Right renal cortex interstitium (tissue), 3 donors: ENCODE measurements at places on chromosomes 6 and 20.
A peak's percentile ranks its signal among the peaks of the same experiment; 100 is the strongest.

- DNase-seq: no peak
Measured at GRCh38 chr6:85747666-85748065, 105.0 kb upstream of the SYNCRIP start.

DNA sequence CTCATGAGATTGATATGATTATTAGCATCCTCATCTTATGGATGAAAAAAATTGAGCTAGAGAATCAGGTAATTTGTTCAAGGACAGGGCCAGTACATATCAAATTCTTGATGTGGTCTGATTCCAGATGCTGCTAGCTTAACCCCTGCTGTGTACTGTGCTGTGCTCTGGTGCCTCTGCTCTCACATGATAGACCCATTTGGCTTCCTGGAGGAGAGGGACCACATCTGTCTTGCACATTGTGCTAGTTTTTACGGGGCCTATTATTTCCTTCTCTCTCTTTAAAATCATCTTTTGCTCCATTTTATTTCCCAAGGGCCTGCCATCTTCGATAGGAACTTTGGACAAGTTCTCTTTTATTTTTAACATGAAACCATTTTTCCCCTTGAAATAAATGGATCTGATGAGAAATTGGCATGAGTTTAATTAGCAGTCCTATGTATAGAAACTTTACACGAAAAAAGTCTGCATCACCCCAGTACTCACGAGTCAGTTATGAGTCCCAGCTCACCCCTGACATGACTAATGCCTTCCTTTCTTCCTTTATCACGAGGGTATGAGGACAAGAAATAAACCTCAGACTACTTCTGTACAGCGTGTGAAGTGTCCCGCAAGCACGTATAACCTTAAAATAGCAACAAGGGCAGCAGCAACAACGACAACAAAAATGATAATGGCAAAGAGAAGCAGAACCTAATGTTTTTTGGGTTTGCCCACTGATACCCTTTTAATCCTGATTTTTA, 26.5 kb downstream of the CD109 start:
- no peak for DNase-seq

DNA sequence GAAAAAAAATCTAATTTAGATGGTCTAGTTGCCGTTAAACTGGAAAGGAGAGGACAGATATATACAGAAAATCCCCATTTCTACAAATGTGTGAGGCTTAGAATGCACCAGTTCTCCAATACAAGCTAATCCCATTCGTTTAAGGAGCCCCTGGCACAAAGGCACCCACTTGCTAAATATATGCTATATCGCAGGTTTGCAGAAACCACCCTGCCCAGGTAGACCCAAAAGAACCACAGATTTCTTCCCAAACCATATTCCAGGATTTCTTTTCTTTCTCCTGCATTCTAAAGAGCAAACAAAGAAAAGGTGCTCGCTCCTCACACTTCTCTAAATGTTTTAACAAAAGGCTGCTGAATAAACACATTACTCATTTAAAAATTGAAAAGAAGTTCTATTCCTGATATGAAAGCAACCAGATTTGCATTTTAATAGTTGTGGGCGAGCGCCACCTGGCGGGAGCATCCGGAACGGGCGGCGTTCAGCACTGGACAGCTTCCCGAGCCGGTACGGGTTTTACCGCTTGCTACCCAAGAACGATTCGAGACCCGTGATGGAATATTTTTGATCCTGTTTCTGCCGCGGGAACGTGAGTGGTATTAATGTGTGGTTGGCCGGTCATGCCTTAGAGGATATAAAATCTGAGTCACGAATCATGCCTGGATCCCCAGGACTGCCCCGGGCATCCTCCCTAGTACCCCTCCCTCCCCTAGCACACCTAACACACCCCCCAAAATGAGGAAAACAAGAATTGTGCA, 2.1 kb downstream of the PTPRT start:
- DNase-seq: peak; percentile 53

DNA sequence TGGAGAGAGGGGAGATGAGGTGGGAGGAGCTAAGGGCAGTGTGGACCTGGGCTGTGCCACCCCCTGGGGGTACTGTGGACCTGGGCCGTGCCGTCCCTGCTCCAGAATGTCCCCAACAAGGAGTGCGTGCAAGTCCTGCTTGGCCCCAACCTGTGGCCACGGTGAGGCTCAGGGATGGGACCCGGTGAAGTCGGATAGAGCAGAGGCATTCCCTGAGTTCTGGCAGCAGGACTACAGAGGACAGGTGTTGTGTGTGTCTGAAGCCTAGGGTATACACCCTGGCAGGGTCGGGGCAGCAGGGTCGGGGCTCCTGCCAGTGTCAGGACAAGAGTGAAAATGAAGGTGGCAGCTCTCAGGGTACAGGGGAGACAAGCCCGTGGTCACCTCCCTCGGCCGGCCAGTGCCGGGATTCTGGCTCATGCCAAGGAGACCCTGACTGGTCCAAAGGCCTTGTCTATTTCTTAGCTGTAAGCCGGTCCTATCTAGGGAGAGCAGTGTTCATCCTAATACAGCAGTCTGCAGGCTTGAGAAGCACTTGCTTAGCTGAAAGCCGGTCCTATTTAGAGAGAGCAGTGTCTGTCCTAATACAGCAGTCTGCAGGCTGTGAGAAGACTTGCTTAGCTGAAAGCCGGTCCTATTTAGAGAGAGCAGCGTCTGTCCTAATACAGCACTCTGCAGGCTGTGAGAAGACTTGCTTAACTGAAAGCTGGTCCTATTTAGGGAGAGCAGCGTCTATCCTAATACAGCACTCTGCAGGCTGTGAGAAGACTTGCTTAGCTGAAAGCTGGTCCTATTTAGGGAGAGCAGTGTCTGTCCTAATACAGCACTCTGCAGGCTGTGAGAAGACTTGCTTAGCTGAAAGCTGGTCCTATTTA, 95.9 kb downstream of the SMOC2 start:
- DNase-seq: no peak

- no peak for DNase-seq
Measured at GRCh38 chr6:68211242-68211795, 423.8 kb upstream of the ADGRB3 start.

- DNase-seq: no peak
Measured at GRCh38 chr6:77425216-77425615, 38.1 kb downstream of the HTR1B start.

GRCh38 chr6:14596410-14596809, 478.8 kb downstream of the CD83 start:
- DNase-seq: no peak

DNA sequence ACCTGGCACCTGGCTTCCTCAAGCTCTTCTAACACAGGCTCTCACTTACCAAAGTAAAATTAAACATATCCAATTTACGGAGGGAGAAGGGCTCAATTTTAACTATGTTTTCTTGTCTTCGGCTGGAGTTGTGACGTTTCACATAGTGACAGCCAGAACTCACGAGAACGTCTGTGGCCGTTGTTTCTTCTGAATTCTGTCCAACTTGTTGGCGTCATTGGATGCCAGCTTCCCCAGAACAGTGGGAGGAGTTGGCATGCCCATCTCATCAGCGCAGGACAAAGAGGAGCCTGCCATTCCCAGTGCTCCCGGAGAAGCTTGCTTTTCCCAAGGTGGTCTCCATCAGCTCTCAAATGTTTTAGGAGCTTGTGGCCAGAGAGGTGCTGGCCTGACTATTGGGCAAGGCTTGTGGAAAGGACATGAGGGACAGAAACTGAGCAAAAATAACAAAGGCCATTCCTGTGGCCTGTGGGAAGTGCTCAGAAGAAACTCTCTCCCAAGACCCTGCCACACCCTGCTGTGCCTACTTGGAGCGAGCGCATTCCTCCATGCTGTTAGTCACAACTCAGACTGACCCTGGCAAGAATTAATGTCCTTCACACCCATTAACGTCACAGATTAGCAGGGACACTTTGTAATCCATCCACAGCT, 265.4 kb upstream of the CDH4 start:
- DNase-seq: no peak

GRCh38 chr6:44268095-44268628, 2.1 kb upstream of the TMEM151B start:
- DNase-seq: no peak

- DNase-seq: no peak
Measured at GRCh38 chr6:143747347-143747842, 69.6 kb downstream of the PHACTR2 start.

- no peak for DNase-seq
Measured at GRCh38 chr6:88513471-88513870, 347.3 kb upstream of the CNR1 start.

GRCh38 chr20:59645271-59645670, 40.9 kb downstream of the PHACTR3 start:
- DNase-seq: no peak

DNA sequence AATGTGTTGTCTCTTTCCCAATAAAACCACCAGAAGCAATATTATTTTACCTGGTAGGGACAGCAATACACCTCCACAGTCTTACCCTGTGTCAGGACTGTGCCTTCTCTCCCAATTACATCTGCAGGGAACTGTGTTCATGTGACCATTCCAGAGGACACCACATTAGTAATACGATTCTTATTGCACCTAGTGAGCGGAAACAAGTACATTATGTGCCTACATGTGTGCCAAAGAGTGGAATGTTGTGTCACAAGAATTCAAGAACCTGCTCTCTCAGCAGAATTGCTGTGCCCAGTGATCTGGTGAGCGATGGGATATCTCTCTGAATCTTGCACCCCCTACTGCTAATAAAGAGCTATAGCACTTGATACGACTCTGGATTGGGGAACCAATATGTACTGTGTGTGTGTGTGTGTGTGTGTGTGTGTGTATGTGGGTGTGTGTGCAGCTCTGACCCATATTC, 57.4 kb upstream of the FOXC1 start:
- DNase-seq: no peak

- DNase-seq: no peak
Measured at GRCh38 chr6:7727946-7728854, 2.3 kb downstream of the BMP6 start.

GRCh38 chr6:164275773-164276172, 861.3 kb downstream of the QKI start:
- no peak for DNase-seq

DNA sequence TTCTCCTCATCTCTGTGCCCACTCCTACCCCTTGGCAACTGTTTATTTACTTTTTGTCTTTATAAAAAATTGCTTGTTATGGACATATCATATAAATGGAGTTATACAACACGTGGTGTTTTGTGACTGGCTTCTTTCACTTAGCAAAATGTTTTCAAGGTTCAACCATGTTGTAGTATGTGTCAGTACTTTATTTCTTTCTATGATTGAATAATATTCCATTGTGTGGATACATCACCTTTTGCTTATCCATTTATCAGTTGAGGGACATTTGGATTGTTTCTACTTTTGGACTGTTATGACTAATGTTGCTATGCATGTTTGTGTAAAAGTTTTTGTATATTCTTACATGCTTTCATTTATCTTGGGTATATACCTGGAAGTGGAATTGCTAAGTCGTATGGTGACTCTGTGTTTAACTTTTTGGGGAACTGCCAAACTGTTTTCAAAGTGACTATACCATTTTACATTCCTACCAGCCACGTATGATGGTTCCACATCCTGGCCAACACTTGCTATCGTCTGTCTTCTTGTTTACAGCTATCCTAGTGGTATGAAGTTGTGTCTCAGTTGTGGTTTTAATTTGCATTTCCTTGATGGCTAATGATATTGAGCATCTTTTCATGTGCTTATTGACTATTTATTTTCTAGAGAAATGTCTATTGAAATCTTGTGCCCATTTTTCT, 84.4 kb downstream of the SLX4IP start:
- no peak for DNase-seq
